ENCODE measurements at places on chromosomes 3 and 15.

GRCh38 chr3:113157408-113158030 lies 53.8 kb upstream of the BOC start:
- DNase-seq, result no peak

DNA sequence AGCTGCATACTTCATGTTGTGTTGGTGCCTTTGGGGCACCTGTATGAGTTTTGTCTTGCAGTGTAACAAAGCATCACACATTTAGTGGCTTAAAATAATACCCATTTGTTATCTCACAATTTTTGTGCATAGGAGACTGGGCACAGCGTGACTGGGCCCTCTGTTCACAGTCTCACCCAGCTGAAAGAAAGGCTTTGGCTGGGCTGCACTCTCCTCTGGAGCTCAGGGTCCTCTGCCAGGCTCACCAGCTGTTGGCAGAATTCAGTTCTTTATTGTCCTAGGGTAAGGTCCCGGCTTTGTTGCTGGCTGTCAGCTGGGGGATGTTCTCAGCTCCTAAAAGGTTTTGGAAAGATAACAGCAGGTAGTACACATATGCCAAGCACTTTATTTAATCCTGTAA lies 263.3 kb downstream of the CLSTN2 start:
- no peak for DNase-seq

- no peak for DNase-seq
These were observed 139.3 kb upstream of the ROBO2 start for GRCh38 chr3:76900596-76900995.

DNA sequence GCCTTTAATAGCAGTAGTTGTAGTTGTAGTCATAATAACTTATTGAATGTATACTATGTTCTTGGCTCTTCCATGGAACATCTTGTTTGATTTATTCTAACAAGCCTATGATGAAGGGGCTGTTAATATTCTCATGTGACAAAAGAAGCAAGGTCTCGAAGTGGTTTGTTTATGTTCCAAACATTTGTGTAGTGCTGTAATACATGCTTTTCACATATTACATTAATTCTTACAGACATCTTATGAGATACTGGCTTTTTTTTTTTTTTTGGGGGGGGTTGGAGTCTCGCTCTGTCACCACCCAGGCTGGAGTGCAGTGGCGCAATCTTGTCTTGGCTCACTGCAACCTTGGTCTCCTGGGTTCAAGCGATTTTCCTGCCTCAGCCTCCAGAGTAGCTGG lies 252.3 kb downstream of the PTPRG start:
- no peak for DNase-seq

DNA sequence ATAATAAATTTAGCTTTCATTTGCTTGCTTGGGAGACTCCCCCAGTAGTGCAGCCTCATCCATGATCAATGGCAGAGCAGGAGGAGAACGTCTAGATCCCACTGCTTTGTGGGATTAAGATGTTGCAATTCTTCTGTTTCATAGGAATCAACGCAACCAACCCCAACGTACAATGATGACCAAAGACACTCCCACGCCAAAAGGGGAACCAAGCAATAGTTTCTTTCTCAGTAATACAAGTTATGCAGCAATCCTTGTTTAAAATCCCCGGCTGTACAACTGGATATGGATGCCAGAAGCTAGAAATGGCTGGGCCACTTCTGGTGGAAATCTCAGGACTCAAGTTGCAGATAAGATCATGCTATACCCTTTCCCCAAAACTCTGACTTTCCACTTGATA lies 411.2 kb downstream of the VPS13C start:
- DNase-seq, result no peak

DNA sequence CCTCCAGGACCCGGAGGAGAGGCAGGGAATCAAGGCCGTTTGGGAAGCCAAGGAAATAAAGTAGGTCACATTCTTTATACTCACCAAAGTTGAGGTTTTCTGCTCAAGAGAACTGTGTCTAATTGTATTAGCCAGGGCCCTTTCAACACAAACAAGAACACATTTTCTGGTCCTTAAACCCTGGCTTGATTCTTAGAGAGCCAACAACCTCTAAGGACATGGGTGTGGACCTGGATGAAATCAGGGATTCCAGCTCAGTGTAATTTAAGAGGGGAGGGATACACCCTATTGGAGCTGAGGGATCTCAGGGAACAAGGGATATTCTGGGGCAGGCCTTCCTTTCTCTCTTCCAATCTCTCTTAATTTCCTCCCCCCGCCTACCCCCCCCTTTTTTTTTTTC lies 104.8 kb downstream of the COL6A6 start:
- no peak for DNase-seq

Measured in HT1080 (cell line).